ENCODE measurements at places on chromosomes 11 and 22.

- no peak for DNase-seq
Observed at GRCh38 chr11:132330515-132330914, 960.1 kb downstream of the NTM start.

DNA sequence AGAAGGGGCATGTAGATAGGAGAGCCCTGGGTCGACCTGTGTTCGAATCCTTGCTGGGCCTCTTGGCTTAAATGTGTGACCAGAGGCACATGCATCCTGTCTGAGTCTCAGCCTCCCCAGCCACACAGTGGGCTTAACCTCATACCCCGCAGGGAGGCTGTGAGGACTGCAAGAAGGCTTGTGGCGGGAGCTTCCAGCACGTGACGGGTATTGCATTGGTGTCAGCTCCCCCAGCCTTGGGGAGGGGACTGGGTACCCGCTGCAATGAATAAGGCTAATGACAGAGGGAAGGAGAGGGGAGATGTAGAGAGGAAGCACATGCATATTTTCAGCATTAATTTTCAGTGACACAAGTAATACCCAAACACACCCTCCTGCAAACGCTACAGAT lies 8.1 kb downstream of the RASD2 start:
- no peak for DNase-seq

DNA sequence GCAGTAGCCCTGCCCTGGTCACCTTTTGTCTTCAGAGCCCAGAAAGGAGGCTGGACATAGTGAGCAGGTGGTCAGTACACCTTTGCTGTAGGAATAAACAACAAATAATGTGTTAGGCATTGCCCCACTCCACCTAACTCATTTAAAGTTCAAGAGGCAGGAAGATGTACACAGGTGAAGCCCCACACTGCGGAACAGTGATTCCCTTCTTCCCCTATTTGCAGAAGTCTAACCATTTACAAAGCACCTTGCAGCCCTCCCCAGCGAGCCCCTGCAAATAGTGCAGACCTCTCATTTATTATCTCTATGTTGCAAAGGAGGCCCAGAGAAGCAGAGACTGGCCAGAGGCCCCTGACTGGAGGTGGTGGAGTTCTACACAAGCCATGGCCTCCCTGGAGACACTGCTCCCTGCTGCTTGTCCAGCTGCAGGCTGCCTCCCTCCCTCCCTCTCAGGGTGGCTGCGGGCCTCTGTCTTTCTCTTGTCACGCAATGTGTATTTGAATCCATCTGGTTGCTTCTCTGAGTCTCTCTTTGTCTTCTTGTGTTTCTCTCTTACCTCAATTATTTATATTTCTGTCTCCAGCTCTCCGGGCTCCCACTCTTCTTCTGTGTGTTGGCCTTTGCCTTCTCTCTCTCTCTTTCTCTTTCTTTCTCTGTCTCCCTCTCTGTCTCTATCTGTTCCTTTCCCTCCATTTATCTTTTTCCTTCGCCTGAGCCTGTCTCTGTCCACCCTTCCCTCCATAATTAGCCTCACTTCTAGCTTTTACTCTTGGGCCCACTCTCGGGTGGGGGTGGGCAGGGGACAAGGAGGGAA lies 59.1 kb upstream of the PRDM11 start:
- DNase-seq: no peak

GRCh38 chr22:41538583-41538982 lies 5.7 kb downstream of the POLR3H start:
- no peak for DNase-seq

- no peak for DNase-seq
Observed at GRCh38 chr22:37601540-37602442, 6.8 kb upstream of the GGA1 start.

- DNase-seq: no peak
Observed at GRCh38 chr11:73383249-73384124, 7.3 kb downstream of the RELT start.

DNA sequence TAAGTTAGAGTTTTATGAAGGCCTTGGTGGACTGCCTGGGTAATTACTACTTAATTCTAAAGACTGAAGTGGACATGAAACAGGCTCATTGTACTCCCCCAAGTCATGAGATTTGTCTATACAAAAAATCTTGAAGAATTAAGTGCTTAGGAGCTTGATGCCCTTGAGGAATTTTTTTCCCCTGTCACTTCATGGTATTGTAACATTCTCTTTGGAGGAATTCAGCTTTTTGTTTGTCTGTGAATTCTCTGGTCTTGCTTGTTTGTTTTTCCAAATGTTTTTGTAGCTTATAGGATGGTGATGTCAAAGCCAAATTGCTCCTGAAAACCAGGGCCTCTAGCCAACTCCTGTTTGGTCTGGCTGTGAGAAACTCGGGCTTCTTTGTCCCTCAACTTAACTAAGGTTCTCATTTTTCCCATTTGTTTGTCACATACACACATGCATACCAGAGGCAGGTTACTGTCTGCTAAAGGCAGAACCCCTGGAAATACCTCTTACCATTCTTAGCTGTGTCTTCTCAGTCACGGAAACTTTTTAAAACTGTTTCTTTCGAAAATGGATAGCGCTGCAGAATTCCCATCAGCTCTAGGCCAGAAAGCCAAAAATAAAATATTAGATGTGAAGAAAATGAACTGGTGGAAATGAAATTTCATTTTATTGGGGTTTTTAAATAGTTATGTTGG lies 66.9 kb downstream of the AMOTL1 start:
- DNase-seq: no peak
